A549 treated with ZK216348 at 1 μM for 4 hours (cell line): ENCODE measurements at places on chromosomes 6 and 20. TPM values are rescaled to one million over a fixed set of nuclear protein-coding genes. Genes with fewer than 3 reads are reported as not detected.

Gene SMLR1
- not detected in 5 replicates for total RNA-seq

Gene CTSZ
- total RNA-seq, result 131 to 201 TPM (median 187 TPM) in 5 replicates

Gene PHACTR3
- total RNA-seq, result not detected in 5 replicates

Gene SRSF12
- total RNA-seq, result 0.75 to 1.9 TPM (median 1.0 TPM) in 5 replicates

Gene OTOR
- not detected in 5 replicates for total RNA-seq

Gene BHLHE23
- not detected in 5 replicates for total RNA-seq

Gene HTR1B
- 0.12 to 0.22 TPM (median 0.18 TPM) in 5 replicates for total RNA-seq

Gene PRDM1
- total RNA-seq, result 3.8 to 5.9 TPM (median 5.5 TPM) in 5 replicates

Gene AAR2
- total RNA-seq, result 37.6 to 43.8 TPM (median 41.2 TPM) in 5 replicates

Gene RBBP9
- 10.4 to 16.3 TPM (median 16.0 TPM) in 5 replicates for total RNA-seq

Gene B3GALT4
- total RNA-seq, result 0.47 to 1.1 TPM (median 0.66 TPM) in 5 replicates

Gene UTRN
- total RNA-seq, result 7.6 to 12.4 TPM (median 11.6 TPM) in 5 replicates

Gene FERMT1
- total RNA-seq, result 14.4 to 16.7 TPM (median 15.2 TPM) in 5 replicates

Gene STAU1
- 53.8 to 69.0 TPM (median 62.9 TPM) in 5 replicates for total RNA-seq

Gene SPAG4
- total RNA-seq, result 2.6 to 8.0 TPM (median 5.2 TPM) in 5 replicates

Gene UBE2V1
- total RNA-seq, result 99.3 to 202 TPM (median 111 TPM) in 5 replicates

Gene MYL9
- total RNA-seq, result 15.7 to 29.0 TPM (median 19.6 TPM) in 5 replicates

Gene HUS1B
- total RNA-seq, result 0.24 to 0.34 TPM (median 0.33 TPM) in 3 of 5 replicates, not detected in the others

Gene CYP24A1
- total RNA-seq, result 126 to 294 TPM (median 272 TPM) in 5 replicates

Gene RAD21L1
- total RNA-seq, result not detected in 5 replicates

Gene UNC5CL
- 0.25 to 0.57 TPM (median 0.48 TPM) in 5 replicates for total RNA-seq

Gene RBM24
- total RNA-seq, result 6.2 to 10.3 TPM (median 8.6 TPM) in 5 replicates

Gene CDSN
- 0.11 TPM in 1 of 5 replicates, not detected in the others for total RNA-seq

Gene ZNF165
- 0.57 to 1.5 TPM (median 0.83 TPM) in 5 replicates for total RNA-seq

Gene GSTA1
- total RNA-seq, result not detected in 5 replicates

Gene LPA
- 0.05 TPM in 1 of 5 replicates, not detected in the others for total RNA-seq
